ENCODE measurements at places on chromosomes 6 and 20.

- no peak for DNase-seq
These were observed 21.9 kb downstream of the ZBTB46 start for GRCh38 chr20:63808964-63809674.

GRCh38 chr6:155130161-155130853, 133.5 kb upstream of the CLDN20 start:
- no peak for DNase-seq

GRCh38 chr20:24573557-24573956, 104.1 kb downstream of the SYNDIG1 start:
- DNase-seq = no peak

DNA sequence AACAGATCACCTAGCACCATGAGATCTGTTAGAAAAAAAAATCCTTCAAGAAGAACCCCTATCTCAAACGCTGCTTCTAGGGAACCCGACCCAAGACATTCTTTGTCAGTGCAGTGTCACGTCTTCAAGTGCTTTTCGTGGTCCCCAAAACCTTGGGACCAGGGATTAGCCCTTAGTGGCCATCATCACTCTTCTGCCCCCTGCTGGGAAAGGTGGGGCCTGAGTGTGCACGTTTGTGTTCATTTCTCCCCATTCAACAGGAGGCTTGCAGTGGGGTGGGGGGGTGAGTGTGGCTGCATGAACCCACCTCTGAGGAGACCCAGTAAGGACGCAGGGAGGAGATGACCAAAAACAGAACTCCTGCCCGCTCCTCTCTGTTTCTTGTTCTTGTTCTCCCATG, 218.2 kb upstream of the RNF24 start:
- DNase-seq = no peak

Data from T47D (cell line).